ENCODE measurements at places on chromosomes 7 and 10. TPM values are rescaled to one million over a fixed set of nuclear protein-coding genes. Genes with fewer than 3 reads are reported as not detected.

AOAH gene
- 1.6 TPM for total RNA-seq

PODXL gene
- 76.2 TPM for total RNA-seq

NRP1 gene
- 138 TPM for total RNA-seq

TMEM176A gene
- 26.1 TPM for total RNA-seq

- no peak for DNase-seq
Observed at GRCh38 chr7:84195295-84196060, 889 bp upstream of the SEMA3A start.

DNA sequence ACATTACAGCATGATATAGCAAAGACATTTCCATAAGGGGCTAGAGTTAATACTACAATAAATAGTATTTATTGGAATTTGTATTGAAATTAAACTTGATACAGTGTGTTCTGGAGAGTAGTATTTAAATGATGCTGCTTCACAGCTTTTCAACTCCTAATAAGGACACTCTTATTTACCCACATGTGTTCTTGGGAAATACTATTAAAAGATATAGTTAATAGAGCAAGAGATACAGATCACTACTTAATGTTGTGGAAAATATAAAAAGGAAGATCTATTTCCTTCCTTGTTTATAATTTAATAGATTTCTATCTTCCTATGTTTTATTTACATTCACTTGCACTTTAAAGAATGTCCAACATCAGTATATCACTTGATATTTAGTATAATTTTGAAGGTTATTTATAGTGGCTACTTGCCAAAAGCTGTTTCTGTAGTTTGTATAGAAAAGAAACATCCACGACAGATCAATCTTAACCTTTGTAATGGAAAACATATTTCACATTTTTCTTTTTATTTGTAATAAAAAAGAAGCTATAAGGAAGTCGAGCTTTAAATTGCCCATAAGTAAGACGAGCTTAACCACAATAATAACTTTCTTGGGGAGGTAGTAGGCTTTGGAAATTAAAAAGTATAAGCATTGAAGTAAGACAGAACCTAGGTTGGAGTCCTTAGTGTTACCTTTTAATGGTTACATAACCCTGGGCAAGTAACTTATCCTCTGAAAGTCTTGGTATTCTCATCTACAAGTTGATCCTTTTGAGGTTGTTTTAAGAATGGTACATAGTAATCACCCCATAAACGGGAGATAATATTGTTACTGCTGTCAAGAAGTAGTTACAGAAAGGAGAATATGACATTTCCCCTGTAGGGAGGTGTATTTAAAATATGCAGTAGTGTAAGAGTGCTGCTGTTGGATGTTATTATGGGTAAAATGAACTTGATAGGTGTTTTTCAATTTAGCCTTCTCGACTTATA lies 32.8 kb downstream of the CPED1 start:
- DNase-seq = no peak

- no peak for DNase-seq
Observed at GRCh38 chr10:80260295-80261243, 28.9 kb downstream of the MAT1A start.

- no peak for DNase-seq
Observed at GRCh38 chr7:29288181-29289091, 93.9 kb downstream of the CHN2 start.

DNA sequence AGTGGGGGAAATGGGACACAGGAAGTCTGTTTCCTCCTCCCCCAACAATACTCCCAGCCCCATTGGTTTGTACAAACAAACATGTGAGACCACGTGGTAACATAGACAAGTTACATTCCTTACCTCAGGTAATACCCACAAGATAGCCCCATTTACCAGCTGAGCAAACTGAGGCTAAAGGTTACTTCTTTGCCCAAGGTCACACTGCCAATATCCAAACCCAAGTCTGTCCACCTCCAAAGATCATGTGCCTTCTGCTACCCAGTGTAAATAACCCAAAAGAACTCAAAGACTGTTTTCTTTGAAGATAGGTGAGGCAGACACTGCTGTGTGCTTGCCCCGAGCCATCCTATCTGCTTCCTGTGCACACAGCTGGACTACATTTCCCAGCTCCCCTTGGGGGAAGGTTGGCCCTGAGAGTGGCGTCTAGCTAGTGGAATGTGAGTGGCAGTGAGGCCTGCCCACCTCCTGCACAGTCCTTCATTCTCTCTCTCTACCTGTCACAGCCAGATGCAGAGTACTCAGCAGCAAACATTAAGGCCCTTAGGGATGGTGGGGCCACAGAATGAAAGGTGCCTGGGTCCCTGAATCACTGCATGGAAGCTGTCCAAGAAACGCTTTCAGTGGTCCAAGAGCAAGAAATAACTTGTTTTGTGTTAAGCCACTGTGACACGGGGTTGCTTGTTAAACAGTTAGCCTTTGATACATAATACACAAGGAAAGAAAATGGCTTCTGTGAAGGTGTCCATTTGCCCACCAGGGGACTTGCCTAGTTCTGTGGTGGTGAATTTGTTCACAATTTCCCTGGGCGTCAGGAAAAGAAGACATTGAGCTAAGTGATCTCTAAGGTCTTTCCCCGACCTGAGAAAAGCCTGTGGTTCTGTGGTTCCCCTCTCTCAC lies 257.7 kb upstream of the NFE2L3 start:
- DNase-seq = no peak

All from cardiac septum (tissue), 1 donor.